Left ventricle myocardium superior (tissue), 1 donor: ENCODE measurements at places on chromosomes 11 and 22. TPM values are rescaled to one million over a fixed set of nuclear protein-coding genes. Genes with fewer than 3 reads are reported as not detected.

MUC6 gene
- not detected for total RNA-seq

DGAT2 gene
- total RNA-seq: 18.3 TPM

TPST2 gene
- total RNA-seq: 27.1 TPM

CPT1A gene
- total RNA-seq: 81.7 TPM

IFITM10 gene
- 0.77 TPM for total RNA-seq

HBG2 gene
- not detected for total RNA-seq

- DNase-seq: no peak
Observed at GRCh38 chr11:45298718-45299117, 12.6 kb upstream of the SYT13 start.

DNA sequence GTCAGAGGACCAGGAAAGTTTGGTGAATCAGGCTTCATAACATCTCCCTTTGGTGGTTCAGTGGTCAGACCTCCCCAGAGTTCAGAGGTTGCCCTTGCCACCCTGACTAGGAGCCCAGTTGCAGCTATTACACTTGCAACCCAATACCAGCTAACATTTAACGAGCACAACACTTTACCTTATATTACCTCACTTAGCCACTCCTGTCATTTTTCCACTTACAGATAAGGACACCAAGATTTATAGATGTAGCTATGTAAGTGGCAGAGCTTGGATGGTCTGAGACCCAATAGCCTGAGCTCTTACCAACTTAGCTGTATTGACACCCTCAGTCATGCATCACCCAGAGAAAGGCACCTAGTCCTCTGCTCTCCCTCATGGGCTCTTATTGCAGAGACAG lies 234.7 kb downstream of the INSC start:
- no peak for DNase-seq

- no peak for DNase-seq
Observed at GRCh38 chr11:58926251-58926650, 13.0 kb upstream of the GLYATL1 start.

DNA sequence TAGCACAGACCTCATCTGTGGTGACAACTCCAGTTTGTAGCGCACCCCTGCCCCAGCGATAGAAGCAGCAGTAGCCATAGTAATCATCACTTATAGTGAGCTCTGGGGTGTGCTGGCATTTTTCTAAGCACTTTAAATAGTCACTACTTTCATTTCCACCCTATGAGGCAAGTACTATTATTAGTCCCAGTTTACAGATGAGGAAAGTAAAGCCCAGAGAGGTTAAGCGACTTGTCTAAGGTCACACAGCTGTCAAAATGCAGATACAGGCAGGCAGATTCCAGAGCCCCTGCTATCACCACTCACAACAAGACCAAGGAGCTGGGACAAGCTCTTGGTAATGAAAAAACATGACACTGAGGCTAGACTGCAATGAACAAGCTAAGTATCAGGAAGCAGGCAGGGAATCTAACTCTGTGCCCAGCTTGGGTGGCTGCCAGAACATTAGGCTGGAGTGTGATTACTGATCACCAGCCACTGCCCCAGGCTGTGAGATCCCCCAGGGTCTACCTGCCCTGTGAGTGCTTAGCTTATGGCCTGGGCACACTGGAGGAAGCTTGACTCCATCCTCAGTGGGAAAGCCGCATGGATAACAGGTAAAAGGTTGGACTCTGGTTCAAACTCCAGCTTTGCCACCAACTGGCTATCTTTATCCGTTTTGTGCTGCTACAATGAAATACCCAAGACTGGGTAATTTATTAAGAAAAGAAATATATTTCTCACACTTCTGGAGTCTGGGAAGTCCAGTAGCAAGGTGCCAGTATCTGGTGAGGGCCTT lies 561.1 kb downstream of the MN1 start:
- no peak for DNase-seq

DNA sequence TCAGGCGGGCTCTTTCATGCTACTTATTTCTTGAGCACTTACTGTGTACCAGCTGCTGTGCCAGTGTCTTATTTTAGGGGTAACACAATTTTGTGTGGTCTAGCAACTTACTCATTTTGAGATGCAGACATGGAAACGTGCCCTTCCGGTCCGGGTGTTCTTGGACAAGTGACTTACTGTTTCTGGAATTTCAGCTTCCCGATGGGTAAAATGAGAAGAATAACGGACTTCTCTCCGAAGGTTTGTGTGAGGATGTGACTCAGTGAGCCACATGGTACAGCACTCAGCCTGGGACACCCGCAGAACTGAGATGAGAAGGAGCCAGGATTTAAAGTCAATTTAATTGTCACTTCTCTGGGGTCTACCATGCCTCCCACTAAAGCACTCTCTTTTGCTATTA lies 114.5 kb upstream of the SYT13 start:
- DNase-seq: no peak

DNA sequence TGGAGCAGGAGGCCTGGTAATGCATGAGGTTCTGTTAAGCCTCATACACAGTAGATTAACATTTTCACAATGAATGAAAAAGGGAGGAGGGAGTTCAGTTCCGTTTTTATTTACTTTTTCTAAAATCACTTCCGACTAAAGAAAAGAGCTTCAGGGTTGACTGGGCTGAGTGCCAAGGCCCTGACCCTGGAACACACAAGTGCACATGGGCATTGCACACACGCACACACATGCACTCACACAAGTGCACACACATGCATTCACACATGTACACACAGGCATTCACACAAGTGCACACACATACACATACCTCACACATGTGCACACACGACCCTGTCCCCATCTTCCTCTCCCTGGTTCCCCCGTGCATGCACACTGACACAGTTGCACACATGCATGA lies 303.3 kb downstream of the BRD1 start:
- DNase-seq: no peak
